Ascending aorta (tissue), 2 donors: ENCODE measurements at places on chromosomes 12 and 14.

- no peaks in the 10 kb centered on the region for H3K27me3 ChIP-seq
- DNase-seq: no peak
- H3K4me3 ChIP-seq: no peak overlapping the region
Observed at GRCh38 chr14:89767131-89767530, 187.4 kb downstream of the EFCAB11 start.

DNA sequence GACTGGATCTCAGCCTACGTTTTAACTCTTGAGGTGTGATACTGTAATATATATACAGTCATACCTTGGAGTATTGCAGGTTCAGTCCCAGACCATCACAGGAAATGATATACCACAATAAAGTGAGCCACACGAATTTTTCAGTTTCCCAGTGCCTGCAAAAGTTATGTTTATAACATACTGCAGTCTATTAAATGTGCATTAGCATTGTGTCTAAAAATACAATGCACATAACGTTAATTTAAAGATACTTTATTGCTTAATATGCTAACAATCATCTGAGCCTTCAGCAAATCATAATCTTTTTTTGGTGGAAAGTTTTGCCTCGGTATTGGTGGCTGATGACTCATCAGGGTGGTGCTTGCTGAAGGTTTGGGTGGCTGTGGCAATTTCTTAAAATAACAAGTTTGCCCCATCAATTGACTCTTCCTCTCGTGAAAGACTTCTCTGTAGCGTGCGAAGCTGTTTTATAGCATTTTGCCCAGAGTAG is 18.9 kb downstream of the PYROXD1 start:
- peaks cover 50% of the 10 kb centered on the region for H3K36me3 ChIP-seq
- H3K4me3 ChIP-seq: no peak overlapping the region
- H3K4me1 ChIP-seq: no peaks in the 10 kb centered on the region

GRCh38 chr14:89428546-89429198 is 11.6 kb upstream of the FOXN3 start:
- H3K27me3 ChIP-seq: no peaks in the 10 kb centered on the region
- no peaks in the 10 kb centered on the region for H3K36me3 ChIP-seq
- DNase-seq: peak; percentile 86
- H3K4me3 ChIP-seq: peak overlapping the region; percentile 1
- peaks cover 35% of the 10 kb centered on the region for H3K4me1 ChIP-seq

GRCh38 chr12:81245907-81246570 is 168.2 kb downstream of the ACSS3 start:
- no peak overlapping the region for H3K27ac ChIP-seq
- no peaks in the 10 kb centered on the region for H3K27me3 ChIP-seq
- no peak for DNase-seq
- no peak overlapping the region for H3K4me3 ChIP-seq
- no peaks in the 10 kb centered on the region for H3K36me3 ChIP-seq

DNA sequence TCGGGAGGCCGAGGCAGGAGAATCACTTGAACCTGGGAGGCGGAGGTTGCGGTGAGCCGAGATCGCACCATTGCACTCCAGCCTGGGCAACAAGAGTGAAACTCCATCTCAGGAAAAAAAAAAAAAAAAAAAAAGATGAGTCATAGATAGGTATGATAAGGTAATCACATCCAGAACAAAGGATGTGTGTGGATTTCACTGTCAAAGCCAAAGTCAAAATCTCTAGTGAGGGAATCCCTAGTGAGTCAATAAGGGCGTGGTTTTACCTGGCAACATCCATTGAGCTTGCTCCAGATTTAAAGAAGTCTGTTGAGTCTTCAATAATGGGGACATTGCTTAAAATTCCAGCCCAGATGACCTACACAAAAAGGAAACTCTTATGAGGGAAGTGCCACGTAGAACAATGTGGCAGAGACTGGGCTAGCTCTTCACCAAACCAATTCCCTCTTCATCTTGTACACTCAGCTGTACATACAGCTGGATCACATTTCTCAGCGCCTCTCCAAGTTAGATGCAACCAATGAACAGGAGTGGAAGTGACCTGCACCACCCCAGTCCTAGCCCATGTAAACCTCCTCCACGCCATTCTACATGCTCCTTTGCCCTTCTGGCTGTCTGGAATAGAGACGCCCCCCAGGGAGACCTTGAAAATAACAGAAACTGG is 23.4 kb downstream of the ALDH1L2 start:
- H3K4me3 ChIP-seq: no peak overlapping the region
- H3K36me3 ChIP-seq: peaks cover 52% of the 10 kb centered on the region
- no peak for DNase-seq
- no peaks in the 10 kb centered on the region for H3K27me3 ChIP-seq

- H3K36me3 ChIP-seq: no peaks in the 10 kb centered on the region
- peak; percentile 84 for DNase-seq
- H3K27me3 ChIP-seq: no peaks in the 10 kb centered on the region
- peak within 1 kb of the TSS; percentile 88 for H3K27ac ChIP-seq
- peaks cover 21% of the 10 kb centered on the region for H3K4me1 ChIP-seq
Observed at GRCh38 chr12:111766608-111767361, at the start of gene ALDH2. Gene ALDH2 (plus strand): TSS chr12:111766933. CDS start chr12:111766983, 50 bp downstream.
